ENCODE measurements at places on chromosomes 3 and 15.

GRCh38 chr3:173826901-173827609, 429.5 kb downstream of the NLGN1 start:
- DNase-seq: no peak

DNA sequence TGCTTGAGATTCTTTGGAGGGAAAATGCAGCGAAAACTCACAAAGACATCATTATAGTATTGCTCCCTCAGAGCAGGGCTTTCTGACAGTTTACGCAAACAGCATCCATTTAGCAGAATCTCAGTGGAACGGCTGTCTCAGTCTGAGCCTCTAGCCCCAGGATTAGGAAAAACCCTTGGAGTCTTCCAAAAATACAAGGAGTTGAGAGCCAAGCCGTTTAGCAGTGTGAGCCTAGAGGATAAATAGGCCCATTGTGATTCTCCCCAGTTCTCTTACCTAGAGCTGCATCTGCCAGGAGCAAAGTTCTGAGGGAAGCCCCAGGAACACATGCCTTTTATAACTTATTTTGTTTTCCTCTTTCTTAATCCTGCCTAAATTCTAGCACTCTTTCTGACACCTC, 359.6 kb downstream of the NTRK3 start:
- no peak for DNase-seq

GRCh38 chr15:27254055-27254454, 283.1 kb downstream of the GABRG3 start:
- no peak for DNase-seq

- DNase-seq: no peak
Measured at GRCh38 chr3:655824-656223, 437.0 kb upstream of the CNTN6 start.

DNA sequence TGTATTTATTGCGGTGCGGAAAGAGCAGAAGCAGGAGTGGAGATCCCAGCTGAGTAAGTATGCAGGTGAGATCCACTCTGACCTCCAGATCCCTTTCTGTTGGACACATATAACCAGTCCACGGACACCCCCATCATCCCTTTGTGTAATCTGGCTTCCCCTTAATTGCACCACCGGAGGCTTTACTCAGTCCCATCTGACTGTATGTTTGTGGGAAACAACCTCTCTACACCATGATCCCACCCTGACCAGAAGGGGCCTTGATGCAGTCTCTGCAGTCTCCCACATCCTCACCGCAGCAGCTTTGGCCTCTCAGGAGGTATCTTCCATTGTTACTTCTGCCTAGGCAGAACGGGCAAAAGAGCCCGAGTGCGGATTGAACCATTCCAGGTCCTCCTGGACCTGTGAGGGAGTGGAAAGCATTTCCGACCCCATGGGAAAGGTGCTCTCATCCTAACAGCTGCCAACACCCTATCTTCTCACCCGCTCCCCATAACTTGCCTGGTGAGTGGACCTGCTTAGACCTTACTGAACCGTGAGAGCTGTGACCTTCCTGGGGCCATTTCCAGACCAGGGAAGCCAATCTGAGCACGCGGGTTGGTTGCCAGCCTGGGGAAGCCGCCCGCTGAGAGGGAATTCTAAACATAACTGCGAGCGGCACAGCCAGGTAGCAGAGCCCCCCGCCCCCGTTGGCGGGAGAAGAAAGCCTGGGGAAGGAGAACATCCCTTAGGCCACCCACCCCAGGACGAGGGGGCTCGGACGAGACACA, 1.1 kb downstream of the SLCO2A1 start:
- DNase-seq: peak; percentile 14

DNA sequence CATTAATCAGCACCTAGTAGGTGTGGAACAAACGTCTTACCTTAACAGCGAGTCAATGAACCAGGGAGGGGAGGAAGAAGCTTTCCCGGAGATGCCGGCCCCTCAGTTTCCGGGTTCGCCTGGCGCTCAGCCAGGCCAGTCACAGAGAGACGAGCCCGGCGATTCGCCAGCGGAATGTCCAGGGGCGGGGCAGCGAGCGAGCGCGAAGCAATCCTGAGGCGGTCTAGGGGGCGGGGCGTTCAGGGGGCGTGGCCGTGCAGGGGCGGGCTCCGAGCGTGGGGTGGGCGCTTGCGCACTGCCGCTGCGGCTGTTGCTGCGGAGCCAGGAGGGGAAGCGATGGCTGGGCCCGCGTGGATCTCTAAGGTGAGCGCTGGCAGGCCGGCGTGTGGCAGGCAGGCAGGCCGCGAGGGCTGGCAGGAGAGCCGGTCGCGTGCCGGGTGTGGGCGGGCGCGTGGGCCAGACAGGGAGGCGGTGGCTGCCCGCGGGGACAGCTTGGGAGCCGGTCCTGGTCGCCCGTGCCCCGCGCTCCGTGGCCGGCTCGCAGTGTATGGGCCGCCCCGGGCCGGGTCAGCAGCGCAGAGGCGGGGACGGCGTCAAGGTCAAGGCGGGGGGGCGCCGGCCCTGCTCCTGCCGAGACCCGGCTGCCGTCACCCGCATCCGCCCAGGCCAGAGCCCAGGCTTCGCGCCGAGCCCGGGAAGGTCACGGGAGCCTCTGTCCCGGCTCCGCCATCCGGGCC, at the start of gene IDH3A:
Gene IDH3A (plus strand): TSS at position 295 of the 737 bp plus-strand sequence. CDS start 42 bp downstream, at position 337.
- peak; percentile 96 for DNase-seq

GRCh38 chr3:116966649-116967048, 257.1 kb downstream of the TUSC7 start:
- DNase-seq: no peak

DNA sequence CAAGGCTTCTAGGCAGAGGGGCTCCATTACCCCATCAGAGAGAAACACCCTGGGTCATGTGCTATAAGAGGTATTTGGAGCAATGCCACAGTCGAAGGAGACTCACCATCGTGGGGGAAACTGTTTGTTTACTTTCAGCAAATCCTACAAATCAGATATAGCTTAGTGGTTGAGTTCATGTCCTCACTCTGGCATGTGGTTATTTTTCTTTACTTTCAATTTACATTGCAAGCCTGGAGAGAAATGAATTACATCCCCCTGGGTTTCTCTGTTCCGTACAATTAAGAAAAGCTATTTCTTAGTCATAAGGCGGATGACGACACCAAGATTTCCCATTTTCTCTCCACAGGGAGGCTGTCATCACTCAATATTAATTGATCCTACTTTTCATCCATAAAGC, 36.9 kb downstream of the RFTN1 start:
- DNase-seq: peak; percentile 61

GRCh38 chr3:155989536-155989935, 119.1 kb downstream of the GMPS start:
- no peak for DNase-seq

GRCh38 chr15:74387141-74387541, 19.7 kb upstream of the CYP11A1 start:
- DNase-seq: no peak

DNA sequence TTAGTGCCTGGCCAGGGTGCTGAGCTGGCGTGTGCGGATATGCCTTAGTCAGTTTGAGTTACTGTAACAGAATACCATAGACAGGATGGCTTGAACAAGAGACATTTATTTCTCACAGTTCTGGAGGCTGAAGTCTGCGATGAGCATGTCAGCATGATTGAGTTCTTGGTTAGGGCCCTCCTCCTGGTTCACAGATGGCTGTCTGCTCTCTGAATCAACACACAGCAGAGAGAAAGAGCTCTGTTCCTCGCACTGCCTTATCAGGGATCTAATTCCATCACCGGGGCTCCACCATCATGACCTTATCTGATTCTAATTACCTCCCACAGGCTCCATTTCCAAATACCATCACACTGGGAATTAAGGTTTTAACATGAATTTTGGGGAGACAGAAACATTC, 386.6 kb upstream of the DPH6 start:
- DNase-seq: peak; percentile 94

- peak; percentile 49 for DNase-seq
Measured at GRCh38 chr3:13325892-13326443, 94.2 kb downstream of the NUP210 start.

- peak; percentile 34 for DNase-seq
Measured at GRCh38 chr3:180808823-180809575, 103.5 kb upstream of the FXR1 start.

GRCh38 chr3:196007744-196008335, 74.0 kb downstream of the TFRC start:
- DNase-seq: no peak

- no peak for DNase-seq
Measured at GRCh38 chr3:153972862-153973261, 148.3 kb upstream of the ARHGEF26 start.

DNA sequence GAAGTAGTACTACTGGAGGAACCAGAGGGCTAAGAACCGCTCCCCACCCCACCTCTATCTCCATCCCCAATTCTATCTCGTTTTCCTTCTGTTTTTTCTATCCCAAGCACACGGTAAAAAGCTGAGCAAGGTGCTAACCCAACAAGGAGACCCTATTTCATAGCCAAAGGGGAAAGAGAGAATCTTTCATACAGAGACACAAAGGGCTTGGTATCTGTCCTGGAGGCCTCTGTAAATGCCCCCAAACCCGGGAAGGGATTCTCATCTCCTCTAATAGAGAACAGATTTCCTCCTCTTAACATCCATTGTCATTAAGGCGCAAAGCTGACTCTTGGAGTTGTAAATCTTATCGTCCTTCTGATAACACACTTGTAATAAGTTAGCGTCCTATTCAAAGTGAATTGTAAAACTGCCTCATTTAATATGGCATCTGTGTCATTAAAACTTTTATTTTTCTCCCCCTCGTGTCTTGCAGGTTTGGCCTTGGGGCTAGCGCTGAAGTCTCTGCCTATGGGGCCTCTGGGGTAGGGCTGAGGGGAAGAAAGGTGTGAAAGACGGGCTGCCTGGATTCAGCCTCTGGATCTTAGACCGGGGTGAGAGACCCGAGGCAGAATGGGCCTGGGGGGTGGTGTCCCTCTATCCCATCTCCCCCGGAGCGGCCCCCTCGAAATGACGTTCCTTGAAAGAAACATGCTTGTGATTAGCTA, 12.1 kb downstream of the NR2F2 start:
- no peak for DNase-seq

GRCh38 chr3:178392511-178392926, 143.7 kb upstream of the KCNMB2 start:
- DNase-seq: peak; percentile 61

DNA sequence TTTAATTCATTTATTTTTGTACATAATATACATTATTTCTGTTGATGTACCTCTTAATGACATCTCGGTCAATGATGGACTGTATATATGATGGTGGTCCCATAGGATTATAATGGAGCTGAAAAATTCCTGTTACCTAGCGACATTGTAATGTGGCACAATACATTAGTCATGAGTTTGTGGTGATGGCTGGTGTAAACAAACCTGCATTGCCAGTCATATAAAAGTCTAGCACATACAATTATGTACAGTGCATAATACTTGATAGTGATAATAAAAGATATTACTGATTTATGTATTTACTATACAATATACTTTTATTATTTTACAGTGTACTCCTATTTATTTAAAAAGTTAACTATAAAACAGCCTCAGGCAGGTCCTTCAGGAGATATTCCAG, 15.1 kb downstream of the TTC14 start:
- peak; percentile 17 for DNase-seq

DNA sequence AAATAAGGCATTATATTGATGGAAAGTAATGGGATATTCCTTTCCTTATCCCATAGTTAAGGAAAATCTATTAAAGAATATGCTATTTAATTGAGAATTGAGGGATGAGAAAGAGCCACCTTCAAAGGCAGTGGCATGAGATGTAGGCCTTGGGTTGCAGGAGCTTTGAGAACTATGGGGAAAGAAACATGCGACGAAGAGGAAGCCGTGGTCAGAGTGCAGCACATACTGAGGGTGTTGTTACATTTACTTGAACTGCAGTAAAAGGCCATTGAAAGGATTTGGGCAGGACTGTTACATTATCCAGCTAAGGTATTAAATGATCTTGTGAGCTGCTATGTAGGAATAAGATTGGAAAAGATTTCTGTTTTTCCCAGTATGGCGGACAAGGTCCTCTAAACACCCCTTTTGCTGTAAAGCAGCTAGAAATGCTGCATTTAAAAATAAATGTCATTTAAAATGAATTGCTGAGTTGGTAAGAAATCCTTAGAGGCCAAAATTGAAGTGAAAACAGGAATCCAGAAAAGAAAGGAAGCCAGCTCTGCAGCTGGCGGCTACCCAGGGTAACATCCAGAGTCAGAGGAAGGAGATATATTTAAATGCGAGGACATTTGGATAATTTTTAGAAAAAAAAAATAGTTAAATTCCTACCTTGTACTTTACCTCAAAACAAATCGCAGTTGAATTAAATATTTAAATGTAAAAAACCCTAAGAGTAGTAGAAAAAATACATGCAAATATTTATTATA, 61.7 kb downstream of the IL1RAP start:
- no peak for DNase-seq

DNA sequence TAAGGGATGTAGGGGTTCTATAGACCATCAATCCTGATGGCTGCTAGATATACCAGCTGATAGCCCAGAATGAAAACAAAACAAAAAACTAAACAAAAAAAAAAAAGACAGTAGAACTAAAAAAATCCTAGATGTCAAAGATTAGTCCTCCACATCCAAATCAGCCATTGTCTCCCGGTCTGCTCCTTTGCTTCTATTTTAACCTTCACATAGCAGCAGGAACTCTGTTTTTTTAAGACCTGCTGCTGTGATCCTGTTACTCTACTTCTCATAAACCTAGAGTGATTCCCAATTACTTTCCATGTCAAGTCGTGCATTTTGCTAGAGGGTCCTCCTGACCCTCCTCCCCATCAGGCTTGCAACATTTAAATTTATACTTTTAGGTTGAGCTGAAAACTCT, 2.5 kb downstream of the IFT122 start:
- no peak for DNase-seq

DNA sequence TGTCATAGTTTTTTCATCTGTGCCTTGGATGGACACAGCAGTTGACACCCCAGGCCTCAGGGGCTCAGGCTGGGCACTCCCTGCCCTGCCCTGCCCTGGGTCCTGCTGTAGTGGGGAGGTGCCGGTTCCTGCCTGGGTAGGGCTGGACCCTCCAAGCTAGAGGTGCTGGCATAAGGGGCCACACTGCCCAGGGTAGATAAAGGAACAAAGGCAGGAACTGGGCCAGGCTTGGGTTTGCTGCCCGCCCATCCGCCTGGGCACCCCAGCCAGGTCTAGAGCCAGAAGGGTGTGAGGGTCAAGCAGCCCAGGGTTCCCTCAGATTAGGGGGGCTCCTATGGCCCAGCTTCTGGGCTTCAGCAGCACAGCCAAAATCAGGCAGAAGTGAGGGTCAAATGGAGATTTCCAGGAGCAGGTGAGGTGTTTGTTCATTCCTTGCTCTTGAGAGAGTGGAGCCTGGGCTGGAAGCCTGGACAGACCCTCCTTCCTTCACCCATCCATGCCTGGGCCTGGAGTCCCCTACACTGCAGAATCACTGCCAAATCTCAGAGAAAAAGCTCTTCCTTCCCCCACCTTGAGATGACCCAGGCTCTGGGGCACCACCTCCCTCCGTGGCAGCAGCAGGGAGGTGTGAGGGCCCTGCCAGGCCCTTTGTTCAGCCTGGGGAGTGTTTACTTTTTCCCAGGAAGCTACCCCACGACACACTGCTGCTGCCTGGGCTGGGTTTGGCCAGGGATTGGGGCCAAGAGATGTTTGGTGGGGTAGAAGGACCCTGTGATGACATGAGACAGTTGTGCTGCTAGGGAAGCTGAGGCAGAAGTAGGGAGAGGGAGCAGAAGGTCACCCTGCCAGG, 7.1 kb downstream of the SEMA3F start:
- DNase-seq: peak; percentile 46

Data from NCI-H69 (cell line).